ENCODE measurements at places on chromosomes 1 and 21.

- DNase-seq: no peak
These were observed 24.7 kb upstream of the LRRN2 start for GRCh38 chr1:204709960-204710912.

- no peak for DNase-seq
These were observed 142.3 kb upstream of the SAMSN1 start for GRCh38 chr21:14688412-14688811.

GRCh38 chr1:233662575-233663304 is 48.8 kb downstream of the KCNK1 start:
- DNase-seq: no peak

GRCh38 chr1:32651461-32652073 is 559 bp downstream of the RBBP4 start:
- no peak for DNase-seq

DNA sequence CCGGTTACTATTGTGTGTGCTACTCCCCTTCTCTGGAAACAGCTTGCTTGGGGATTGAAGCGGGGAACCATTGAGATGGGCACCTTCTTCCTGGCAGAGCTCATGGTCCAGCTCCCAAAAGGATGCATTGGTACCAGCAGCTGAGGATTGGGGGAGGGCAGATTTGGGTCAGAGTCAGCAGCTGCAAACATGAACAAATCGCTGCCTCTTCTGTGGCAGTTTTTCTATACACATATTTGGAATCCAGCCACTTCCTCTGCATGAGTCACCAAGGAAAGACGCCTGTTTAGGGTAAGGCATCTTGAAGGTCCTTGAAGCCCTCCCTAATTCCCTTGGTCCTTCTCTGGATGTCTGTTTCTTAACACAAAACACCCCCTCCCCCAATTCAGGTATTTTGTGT is 104.7 kb downstream of the DAB1 start:
- no peak for DNase-seq

DNA sequence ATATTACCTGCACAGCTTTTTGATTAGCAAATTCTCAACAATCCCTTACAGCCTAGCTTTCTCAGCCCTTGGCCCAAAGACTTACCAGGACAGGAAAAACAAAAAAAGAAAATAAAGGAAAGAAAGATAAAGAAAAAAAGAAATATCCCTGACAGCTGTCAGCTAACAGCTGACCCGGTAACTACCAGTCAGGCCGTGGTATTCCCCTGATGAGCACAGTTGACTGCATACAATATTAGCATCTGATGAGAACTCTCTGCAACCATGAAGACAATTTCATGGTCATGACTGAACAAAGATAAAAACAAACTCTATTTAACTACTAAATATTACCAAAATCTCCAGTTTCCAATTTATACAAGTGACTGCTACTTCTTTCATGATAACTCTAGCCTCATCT is 798.8 kb downstream of the PLA2G4A start:
- no peak for DNase-seq

DNA sequence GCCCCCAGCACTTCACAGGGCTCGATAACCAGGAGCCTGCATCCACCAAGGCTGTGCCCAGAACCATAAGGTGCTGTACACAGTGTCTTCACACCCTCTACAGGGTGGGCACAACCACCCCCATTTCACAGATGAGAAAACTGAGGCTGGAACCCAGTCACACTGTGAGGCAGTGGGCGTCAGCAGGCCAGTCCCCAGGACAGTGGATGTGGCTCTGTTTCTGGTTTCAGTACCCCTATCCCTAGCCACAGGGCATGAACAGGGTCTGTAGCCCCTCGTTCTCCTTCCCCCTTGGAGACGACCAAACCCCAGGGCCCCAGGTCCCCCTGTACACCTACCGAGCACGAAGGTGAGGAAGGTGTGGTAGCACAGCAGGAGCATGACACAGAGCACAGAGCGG is 27.6 kb downstream of the TTC39A start:
- DNase-seq: no peak

GRCh38 chr1:20191266-20191825 is 5.0 kb upstream of the PLA2G2C start:
- no peak for DNase-seq

- DNase-seq: no peak
These were observed 105.3 kb downstream of the BCAR3 start for GRCh38 chr1:93576346-93576745.

GRCh38 chr21:43842742-43843141 is 22.3 kb upstream of the AGPAT3 start:
- no peak for DNase-seq

GRCh38 chr1:228918335-228918734 is 183.1 kb downstream of the RHOU start:
- DNase-seq: no peak

GRCh38 chr1:202286622-202287097 is 55.1 kb downstream of the UBE2T start:
- no peak for DNase-seq

DNA sequence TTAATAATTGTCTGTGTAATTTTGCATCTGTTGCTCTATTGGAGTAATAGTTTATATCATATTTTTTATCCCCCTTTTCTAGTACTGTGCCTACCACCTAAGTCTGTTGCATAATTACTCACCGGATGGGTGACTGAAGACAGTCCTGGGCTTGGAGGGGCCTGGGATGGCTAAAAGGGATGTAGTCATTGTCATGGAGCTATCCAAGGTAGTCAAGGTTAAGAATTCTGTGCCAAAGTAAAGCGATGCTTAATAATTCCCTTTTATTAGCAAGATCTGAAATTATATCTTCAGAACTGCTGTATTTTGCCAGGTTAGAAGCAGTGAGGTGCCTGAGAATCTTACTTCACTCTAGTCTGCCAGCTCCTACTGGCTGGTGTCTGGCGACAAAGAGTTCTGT is 61.6 kb downstream of the KDM1A start:
- no peak for DNase-seq

DNA sequence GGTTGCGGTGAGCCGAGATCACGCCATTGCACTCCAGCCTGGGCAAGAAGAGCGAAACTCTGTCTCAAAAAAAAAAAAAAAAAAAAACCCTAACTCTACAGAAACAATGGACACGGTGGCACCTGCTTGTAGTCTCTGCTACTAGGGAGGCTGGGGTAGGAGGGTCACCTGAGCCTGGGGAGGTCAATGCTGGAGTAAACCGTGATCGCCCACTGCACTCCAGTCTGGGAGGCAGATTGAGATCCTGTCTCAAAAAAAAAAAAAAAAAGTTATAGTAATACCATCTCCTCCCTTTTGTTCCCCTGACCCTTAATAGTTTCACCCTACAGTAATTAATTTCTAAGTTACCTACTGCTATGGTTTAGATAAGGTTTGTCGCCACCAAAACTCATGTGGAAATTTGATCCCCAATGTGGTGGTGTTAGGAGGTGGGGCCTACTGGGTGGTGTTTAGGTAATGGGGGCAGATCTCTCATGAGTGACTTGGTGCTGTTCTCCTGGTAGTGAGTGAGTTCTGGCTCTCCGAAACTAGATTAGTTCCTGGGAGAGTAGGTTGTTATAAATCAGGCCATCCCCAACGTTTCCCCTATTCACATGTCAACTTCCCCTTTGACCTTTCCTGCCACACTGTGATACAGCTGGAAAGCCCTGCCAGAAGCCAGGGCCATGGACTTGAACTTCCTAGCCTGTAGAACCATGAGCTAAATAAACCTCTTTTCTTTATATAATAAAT is 9.8 kb downstream of the FBXO42 start:
- no peak for DNase-seq

- no peak for DNase-seq
These were observed 10.1 kb upstream of the NTPCR start for GRCh38 chr1:232940262-232940661.
